Fibroblast of skin of left quadriceps (primary cell): ENCODE measurements at places on chromosomes 2 and 18.

- DNase-seq: no peak
Measured at GRCh38 chr18:55775972-55776371, 188.0 kb upstream of the TCF4 start.

- DNase-seq: peak; percentile 87
Measured at GRCh38 chr2:36433311-36434217, 78.0 kb downstream of the CRIM1 start.

DNA sequence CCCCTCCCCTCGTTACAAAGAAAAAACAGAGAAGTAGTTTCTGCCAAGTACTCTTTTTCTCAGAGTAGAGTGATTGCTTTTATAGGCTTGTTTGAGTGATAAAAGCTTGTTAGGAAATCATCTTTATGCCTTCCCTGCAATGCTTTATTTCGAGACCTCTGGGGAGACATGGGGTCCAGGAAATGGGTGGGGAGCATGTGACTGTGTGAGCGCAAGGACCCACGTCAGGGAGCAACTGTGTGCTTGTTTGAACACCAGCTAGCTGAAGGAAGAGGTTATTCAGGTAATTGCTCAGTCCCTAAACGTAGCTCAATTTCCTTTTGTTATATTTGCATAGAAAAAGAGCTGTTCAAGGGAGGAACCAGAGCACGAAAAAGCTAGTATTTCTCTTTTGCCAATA is 187.3 kb downstream of the FAM210A start:
- no peak for DNase-seq

DNA sequence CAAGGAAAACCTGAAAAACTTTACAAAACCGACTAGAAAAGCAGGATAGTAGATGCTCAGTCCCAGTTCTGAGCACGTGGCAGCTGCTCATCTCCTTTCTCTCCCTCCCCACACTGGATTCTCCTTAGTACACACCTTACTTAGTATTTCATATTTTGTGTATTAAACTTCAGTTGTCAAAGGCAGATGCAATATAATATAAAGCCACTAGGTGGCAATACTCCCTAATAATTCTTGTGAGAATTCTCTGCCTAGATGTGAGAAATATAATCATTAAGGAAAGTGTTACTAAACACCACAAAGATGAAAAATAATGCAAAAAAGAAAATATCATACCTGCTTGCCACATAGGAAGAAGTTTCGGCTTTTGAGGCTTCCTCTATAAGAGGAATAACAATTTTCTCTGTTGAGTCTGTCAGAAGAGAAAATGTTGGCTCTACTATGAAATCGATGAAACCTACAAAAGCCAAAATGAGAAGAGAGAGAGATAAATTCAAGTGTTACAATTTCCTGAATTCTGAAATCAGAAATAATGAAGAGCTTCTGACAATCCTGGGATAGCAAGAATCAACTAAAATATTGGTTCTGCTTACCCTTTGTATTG is 200.6 kb downstream of the PPP1R1C start:
- DNase-seq: peak; percentile 26

- DNase-seq: peak; percentile 6
Measured at GRCh38 chr2:118973542-118973951, 31.6 kb downstream of the MARCO start.

DNA sequence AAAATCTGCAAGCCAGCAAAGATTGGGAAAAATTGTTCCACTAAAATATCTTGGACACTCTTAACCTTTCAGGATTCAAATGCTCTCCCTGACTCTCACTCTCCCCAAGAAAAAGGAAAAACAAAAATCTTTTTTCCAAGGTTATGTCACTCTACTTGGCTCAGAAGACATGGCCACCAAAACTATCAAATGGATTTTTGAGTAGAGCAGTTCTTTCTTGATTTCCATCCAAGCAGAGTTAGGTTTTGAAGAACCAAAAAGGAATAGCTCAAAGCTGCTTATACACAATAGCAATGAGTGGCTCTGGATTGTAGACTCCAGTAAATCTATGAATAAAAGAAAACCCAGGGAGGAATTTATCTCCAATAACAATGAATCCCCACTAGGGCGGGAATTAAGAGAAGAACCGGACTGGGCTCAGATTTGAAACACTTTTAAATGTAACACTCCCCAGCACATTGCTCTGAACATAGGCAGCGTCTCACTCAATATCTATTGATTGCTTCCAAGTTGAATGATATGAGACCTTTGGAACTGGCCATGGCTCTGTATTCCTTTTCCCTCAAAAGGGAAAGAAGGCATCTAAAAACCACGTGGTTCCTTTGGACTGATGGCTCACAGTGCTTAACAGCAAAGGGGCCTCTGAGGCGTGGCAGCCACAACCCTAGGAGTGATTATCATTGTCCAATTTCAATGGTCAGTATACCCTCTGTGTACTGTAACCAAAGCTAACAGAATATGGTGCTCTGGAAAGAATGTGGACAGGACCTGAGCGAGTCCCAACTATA is 68.3 kb downstream of the SPRED2 start:
- DNase-seq: no peak

GRCh38 chr2:154698721-154699574 is 453 bp downstream of the KCNJ3 start:
- DNase-seq: no peak

DNA sequence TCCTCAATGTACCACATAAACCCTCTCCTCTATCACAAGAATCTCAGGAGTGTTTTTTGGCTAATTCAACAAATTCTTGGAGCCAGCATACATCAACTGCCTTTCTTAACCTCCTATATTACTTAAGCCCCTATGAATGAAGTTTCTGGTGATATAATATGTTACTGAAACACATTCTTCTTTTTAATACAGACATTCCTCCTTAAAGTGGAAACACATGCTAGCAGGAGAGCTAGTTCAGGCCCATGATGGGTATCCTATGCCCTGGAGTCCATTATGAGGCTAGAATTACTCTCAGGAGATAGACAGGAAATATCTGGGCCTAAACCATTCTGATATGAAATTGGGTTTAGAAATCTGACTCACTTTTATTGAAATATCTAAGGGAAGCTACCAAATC is 26.6 kb upstream of the RMDN2 start:
- DNase-seq: peak; percentile 76

DNA sequence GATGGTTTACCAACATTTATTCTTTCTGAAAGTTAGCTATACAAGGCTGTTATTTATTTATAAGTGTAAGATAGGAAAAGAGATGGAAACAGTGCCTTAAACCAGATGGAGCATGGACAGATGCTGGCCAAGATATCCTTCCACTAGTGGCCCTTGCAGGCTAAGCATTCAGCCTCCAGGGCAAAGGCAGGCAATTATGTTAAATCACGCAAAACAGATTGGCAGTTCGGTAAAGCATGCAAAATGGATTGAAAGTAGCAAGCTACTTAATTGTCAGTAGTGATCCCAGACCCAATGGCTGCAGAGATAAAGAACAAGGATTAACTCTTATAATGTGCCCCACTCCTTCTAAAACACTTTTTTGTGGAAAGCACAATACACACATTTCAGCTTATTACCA is 105.4 kb upstream of the MAP4K3 start:
- no peak for DNase-seq

GRCh38 chr2:88329815-88330603 is 122.5 kb downstream of the FOXI3 start:
- no peak for DNase-seq

- DNase-seq: peak; percentile 45
Measured at GRCh38 chr2:120669121-120669952, 66.3 kb upstream of the GLI2 start.

DNA sequence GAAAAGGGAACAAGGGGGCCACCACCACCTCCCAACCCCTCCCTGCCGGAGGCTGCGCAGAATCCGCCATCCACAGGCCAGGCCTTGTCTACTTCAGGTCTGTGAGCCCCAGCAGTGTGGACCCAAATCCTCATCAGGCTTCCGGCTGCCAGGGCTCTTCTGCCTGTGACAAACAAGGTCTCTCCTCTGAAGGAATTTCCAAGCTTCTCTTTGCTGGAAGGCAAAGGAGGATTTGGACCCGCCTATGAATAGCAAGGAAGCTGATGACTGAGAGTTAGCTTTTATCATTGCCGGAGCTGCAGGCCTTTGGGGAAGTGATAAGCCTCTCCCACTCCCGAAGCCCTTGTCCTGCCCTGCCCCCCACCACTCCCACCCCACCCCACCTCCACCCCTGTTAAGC is 93.7 kb upstream of the SH3BP4 start:
- DNase-seq: no peak
